ENCODE measurements at places on chromosomes 5 and 9.

- no peak for DNase-seq
These were observed 1149.0 kb downstream of the EFNA5 start for GRCh38 chr5:106521701-106522100.

GRCh38 chr5:56155992-56156584 lies 77.0 kb downstream of the ANKRD55 start:
- no peak for DNase-seq

- no peak for DNase-seq
These were observed 12.6 kb downstream of the LRSAM1 start for GRCh38 chr9:127463911-127464310.

DNA sequence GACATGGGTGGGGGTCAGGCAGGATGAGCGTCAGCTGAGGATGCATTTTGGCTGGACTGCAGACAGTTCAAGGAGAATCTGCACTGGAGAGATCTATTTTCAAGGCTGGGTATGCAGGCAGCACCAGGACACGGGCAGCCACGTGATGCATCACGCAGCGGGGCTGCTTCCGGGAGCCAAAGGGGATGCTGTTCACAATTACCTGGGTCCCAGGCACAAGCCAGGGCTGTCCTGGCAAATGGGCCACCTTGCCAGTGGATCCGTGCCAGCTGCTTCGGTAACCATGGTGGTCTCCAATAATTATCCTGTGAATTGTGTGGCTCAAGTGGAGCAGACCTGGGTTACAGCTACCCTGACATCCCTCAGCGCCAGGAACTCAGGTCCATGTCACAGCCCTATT lies 17.5 kb downstream of the DBH start:
- no peak for DNase-seq

DNA sequence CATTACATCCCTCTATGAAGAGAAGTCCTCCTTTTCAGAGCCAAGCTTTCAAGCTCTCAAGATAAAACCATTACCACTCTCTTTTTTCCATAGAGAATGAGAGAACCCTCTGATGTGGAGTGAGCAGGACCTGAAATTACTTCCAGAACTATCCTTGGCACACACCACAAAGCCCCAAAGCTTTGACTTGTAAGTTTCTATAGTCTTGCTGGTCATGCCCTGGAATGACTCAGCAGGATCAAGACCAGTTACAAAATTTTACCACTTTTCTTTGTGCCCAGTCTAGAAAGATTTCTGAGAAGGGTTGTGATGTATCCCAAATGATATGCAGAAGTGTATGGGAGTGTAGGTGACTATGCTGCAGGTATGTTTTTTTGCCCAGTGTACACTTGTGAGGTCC lies 760.6 kb downstream of the TLE1 start:
- no peak for DNase-seq

DNA sequence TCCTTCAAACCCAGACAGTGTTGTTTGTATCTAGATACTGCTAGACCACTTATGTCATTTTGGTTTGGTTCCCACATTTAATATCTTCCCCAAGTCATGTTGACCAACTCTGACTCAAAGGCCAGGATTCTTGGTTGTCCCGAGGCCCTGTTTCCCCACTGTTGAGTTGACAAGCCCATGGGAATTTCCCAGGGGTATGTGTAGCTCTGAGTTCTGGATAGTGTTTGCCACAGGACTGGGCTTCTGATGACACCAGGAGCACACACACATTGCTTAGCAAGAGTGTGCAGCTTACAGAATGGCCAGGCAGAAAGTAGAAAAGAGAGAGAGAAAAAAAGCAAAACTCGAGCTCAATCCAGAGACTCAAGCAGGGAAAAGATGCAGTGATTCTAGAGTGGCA lies 214.4 kb downstream of the NXNL2 start:
- DNase-seq = no peak

DNA sequence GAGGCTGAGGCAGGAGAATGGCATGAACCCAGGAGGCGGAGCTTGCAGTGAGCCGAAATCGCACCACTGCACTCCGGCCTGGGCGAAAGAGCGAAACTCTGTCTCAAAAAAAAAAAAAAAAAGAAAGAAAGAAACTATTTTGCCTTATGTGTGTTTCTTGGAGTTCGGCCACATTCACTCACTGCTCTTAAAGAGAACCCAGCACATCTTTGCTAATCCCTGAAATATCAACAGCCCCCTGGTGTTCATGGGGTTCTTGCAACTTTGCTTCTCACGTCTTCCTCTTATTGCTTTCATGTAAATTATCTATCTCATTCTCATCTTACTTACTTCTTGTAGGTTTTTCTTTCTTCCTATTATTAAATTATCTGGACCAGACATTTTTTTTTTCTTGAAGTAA lies 126.3 kb upstream of the ASTN2 start:
- DNase-seq = no peak

- DNase-seq = no peak
These were observed 324.9 kb downstream of the NPR3 start for GRCh38 chr5:33035851-33036527.

DNA sequence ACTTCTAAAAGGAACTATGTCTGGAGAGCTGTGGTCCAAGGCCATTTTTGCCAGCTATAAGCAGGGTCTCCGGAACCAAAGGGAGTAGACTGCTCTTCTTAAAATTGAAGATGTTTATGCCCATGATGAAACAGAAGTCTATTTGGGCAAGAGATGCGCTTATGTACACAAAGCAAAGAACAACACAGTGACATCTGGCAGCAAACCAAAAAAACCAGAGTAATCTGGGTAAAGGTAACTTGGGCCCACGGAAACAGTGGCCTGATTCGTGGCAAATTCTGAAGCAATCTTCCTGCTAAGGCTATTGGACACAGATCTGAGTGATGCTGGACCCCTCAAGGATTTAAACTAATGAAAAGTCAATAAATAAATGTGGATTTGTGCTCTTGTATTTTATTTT lies 29.7 kb upstream of the GLDC start:
- DNase-seq = no peak

DNA sequence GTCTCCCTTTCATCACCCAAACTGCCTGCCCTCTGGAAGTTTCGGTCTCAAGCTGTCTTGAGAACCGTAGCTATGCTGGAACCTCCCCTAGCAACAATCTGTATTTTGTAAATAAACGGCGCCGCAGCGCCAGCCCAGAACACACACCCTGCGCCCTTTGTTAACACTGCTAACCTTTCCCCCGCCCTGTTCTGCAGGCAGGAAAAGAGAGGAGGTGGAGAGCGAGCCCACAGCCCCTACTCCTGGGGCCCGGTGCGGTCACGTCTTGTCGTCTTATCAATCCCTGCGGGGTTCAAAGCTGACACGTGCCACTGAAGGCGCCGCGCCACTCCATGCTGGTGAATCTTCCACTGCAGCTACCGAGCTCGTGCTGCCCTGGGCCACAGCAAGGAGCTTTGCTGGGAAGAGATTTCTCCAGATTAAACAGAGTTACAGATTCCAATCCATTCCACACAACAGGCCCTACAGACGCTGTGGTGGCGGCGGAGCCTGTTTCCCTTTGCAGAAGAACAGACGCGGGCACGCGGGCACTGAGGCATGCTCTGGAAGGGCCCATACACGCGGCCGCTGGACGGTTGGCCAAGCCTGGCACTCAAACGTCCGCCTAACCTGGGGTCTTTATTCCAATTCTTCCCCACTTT lies 25.3 kb downstream of the ZDHHC11B start:
- DNase-seq = no peak

DNA sequence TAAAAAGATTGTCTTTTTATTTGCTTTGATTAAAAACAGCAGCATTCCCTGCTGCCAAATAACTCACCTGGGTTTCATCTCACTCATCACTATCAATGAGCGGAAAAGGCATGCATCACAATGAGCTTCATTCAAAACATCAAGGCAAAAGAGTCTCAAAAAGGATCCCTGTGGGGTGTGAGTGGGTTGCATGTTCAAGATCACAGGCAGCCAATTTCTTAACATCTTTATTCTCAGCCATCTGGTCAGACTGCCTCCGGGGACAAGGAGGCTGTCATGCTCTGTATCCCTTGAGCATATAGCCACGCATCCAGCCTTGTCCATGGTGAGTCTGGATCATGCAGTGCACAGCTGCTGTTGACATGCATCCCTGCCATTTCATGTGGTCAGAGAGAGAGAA lies 117.1 kb downstream of the ICE1 start:
- DNase-seq = no peak

DNA sequence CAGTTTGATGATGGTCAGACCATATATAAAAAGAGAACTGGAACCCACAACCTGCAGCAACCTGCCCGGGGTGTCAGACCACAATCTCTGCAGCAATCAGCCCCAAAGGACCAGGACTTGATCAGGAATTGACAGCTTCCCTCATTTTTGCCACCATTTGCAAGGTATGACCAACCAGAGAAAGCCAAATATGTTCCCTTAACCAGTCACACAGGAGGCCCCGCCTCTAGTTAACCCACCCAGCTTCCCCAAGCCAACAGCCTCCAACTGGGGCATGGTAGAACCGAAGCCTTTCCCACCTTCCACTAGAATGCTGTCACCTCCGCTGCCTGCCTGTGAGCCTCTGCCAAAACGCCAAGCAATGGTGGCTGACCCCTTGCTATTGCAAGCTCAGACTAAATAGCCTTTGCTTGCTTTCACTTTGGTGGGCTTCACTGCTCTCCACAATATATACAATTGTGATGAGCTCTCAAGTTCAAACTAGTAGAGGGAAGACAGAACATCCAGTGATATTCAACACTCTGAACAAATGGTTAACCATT lies 86.3 kb downstream of the AK8 start:
- DNase-seq = no peak

- DNase-seq = no peak
These were observed 50.2 kb upstream of the DNAH5 start for GRCh38 chr5:13994621-13995253.

DNA sequence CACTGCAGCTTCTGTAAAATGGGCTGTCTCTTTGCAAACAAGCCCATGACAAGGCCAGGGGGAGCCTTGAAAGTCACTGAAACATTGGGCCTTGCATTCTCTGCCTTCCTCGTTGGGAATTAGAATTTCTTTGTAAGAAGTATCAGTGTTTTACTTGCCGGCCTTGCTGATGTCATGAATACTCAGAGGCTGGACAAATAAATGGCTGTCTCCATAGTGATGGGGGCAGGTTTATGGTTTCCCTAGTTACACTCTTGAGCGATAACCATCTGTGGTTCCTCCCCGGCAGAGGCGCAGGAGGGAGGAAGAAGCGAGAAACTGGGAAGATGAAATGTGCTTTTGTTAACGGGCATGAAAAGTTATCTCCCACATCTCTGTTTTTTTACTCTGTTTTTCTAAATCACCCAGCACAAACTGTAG lies 272.7 kb upstream of the PANK3 start:
- no peak for DNase-seq

DNA sequence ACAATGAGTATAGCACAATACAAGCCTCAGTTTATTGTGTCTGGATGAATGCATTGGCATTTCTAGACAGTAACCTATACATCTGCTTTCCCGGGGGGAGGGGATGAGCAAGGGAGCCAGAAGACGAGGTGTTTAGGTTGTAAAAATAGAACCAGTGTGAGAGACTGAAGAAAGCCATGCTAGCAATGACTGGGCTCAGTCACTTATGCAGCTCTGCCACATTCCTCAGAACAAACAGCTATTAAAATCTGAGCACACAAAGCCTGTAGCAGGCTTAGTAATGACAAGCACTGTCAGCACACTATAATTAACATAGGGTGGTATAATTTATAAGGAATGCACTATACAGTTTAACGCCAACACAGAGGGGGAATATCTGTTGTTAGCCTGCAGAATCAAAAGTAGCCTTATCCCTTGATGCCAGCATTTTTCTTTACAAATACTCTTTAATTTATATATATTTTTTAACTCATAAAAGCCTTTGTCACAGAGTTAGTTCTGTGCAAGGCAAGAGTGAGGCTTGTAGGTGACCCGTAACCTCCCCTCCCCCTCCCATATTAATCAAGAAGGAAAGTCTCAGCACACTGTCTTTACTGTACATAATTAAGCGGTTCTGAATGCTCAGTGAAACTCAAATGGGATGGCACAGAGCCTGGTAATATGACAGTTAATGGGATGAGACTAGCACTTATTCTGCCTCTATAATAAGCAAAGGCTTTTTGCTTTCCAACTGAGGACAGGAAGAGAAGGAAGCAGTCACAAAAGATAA lies 295.4 kb downstream of the CSNK1G3 start:
- DNase-seq = no peak

GRCh38 chr9:128370367-128370751 lies 815 bp upstream of the URM1 start:
- DNase-seq = no peak

DNA sequence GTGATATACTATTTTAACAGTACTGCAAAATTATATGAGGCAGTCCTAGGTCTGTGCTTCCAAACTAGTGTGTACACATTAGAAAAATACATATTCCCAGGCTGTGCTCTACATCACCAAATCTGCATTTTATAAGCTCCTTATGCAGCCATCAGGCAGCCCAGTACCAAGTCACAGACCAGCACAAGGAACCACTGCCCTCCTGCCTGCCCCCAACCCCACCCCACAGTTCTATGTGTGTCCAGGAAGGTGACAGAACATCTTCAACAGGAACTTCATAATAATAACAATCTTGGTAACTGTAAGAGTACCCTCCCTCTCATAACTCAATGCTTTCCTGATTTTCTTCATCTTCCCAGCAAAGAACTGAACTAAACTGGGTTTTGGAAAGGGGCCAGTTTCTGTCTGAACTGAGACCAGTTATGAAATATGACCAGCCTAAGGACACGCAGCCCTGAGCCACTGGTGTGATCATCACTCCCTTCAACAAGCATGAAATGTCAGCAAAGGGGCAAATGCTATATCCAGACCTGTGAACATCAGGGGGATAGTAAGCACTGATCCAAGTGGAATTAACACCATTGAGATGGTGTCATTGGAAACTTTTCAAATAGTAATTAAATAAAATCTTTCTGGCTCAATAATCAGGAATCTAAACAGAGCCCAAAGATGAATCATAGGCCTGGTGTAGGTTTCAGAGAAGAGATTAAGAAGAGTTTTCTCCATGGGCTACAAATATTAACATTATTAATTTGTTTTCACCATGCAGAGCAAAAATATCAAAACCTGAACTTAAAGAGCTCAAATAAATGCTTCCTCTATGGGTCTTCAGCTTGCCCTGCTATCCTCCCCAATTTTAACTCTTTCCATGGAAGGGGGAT lies 82.1 kb downstream of the DPYSL3 start:
- DNase-seq = no peak

- DNase-seq = no peak
These were observed 77.3 kb downstream of the UBE2QL1 start for GRCh38 chr5:6525910-6526309.

DNA sequence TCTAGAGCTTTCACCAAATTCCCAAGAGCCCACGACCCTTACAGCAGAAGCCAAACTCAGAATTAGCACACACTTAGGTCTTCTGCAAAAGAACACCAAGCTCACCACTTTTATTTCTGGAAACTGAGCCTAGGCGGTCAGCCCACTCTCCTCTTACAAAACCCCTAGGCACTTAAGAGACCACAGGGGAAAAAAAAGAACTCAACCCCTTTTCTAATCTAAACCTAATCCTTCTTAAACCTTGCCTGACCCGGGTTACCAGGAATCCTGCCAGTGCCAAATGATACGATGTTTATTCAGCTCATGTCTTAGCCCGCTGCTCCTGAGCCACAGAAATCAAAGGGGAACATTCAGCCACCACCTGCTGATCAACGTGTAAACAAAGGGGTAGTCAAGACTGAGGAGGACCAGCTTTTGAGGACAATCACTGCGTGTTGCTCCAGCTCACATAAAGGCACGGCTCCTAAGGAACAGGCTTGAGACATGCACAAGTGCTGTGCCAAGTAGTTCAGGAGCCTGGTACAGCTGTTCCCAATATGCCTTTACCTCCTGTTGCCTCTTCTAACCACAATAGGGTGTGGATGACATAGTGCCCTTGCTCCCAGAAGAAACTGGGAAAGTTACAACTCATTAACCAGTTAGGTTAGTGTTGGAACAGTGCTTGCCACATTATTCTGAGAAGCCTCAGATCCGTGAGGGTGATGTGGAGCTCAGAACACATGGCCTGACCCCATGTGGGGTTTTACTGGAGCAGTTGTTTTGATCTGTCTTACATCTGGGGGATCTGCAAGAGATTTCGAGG lies 49.3 kb downstream of the ZFAND5 start:
- DNase-seq = no peak
